ENCODE measurements at places on chromosomes 13 and 19.
A peak's percentile ranks its signal among the peaks of the same experiment; 100 is the strongest.

DNA sequence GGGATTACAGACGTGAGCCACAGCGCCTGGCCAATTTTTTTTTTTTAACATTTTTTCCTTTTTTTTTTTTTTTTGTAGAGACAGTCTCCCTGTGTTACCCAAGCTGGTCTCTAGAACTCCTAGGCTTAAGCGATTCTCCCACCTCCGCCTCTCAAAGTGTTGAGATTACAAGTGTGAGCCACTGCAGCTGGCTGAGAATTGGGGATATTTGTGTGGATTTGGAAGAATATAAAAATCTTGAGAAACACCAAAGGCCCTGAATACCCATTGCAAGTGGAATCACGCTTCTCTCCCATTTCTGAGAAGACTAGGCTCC lies 79.9 kb upstream of the ABCC4 start:
- DNase-seq, result no peak

GRCh38 chr13:47747901-47748300 lies 253.2 kb downstream of the SUCLA2 start:
- no peak for DNase-seq

- no peak for DNase-seq
Observed at GRCh38 chr19:1769645-1769985, 16.3 kb downstream of the ONECUT3 start.

DNA sequence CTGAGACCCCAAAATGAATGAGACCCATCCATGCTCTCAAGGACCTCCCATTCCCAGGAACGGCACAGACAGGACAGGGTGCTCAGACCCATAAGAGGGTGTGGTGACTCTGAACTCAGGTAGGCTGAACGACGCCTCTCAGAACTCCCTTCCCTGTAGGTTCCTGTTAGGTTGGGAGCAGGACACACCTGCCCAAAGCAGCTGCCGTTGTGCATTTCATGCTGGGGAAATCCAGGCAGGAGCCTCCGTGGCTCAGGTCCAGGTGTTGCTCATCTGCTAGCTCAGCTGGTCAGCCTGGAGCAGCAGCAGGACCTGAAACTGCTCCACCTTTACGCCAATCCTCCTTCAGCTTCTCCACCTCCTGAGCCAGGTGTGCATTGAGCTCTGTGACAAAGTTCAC lies 19.1 kb upstream of the TEX101 start:
- DNase-seq, result no peak

DNA sequence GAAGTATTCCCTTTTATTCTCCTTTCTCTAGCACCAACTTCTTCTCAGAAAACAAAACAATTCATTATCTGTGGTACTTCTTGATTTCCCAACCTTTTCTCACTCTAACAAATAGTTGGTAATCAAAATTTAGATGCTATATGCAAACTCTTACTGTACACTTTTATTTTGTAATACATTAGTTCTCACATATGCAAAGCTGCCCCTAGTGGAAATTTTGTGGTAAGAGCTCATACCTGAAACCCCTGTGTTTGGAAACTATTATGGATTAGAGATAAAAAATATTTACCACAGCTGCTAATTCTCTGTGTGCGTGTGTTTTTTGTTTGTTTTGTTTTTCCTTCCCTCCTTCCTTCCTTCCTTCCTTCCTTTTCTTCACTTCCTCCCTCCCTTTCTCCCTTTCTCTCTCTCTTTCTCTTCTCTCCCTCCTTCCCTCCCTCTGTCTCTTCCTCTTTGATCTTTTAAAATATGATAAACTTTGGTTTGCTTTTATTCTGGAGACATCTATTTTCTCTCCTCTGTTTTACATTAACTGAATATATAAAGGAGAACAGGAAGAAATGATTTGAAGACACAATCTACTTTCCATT lies 537.4 kb downstream of the SLITRK6 start:
- peak; percentile 4 for DNase-seq

DNA sequence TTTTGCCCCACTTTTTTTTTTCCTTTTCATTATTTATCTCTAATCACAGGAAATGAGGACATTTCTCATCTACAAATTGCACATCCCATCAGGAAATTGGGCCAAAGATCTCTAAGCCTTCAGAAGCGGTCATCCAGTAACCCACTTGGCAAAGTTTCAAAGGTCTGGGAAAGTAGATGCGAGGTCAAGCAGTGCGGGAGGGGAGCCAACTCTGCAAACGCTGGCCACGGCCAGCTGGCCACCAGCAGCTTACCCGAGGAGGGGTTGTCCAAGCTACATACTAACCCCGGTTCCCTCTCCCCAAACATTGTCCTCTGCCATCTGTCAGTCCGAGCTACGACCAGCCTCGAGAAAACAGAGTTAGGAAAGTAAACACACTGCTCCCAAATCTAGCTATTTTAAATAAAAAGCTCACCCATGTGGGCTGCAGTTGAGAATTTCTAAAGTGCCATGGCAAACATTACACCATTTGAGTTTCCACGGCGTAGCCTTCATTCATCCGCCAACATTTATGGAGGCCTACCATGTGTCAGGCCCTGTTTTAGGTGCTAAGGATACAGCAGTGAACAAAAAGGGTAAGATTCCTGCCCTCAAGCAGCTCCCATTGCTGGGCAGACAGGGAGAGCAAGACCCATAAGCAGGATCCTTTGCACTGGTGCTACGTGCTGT lies 11.5 kb downstream of the FFAR2 start:
- DNase-seq, result no peak

- no peak for DNase-seq
Observed at GRCh38 chr13:29125191-29125933, 305.2 kb downstream of the MTUS2 start.

- no peak for DNase-seq
Observed at GRCh38 chr13:106548064-106548696, 12.7 kb upstream of the EFNB2 start.

DNA sequence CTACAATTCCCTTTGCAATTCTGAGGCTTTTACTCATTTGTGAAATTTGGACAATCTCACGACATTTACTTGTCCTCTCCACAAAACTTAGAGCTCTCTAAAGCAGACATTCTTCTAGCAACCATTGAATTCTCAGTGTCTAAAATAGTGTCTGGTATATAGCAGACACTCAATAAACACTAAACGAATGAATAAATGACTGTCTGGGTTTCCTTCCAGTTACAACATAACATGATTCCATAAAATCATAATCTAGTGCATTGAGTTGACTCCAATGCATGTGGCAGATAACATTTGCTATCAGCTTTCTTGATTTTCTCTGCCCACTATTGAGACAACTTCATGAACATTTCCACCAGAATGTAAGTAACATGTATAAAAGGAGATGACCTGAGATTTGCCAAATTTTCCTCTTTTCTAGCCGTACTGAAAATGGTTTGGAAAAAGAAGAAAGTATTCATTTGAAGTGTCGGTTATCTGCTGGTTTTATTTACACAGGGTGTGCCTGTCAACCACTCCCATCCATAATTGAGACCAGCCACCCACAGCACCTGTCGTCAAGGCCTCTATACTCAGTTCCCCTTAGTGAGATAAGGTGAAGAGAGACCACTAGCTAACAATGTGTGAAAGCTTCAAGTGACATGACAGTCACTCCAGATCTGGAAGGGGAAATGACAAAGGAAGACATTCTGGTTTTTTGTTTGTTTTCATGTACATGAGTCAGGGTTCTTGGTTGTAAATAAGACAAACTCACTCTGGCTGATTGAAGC lies 4.8 kb upstream of the SERP2 start:
- DNase-seq, result no peak

GRCh38 chr13:29730253-29730652 lies 120.2 kb downstream of the UBL3 start:
- DNase-seq, result no peak
